ENCODE measurements at places on chromosomes 12 and 14.

GRCh38 chr12:54879579-54879978 is 25.3 kb downstream of the MUCL1 start:
- no peak for DNase-seq

DNA sequence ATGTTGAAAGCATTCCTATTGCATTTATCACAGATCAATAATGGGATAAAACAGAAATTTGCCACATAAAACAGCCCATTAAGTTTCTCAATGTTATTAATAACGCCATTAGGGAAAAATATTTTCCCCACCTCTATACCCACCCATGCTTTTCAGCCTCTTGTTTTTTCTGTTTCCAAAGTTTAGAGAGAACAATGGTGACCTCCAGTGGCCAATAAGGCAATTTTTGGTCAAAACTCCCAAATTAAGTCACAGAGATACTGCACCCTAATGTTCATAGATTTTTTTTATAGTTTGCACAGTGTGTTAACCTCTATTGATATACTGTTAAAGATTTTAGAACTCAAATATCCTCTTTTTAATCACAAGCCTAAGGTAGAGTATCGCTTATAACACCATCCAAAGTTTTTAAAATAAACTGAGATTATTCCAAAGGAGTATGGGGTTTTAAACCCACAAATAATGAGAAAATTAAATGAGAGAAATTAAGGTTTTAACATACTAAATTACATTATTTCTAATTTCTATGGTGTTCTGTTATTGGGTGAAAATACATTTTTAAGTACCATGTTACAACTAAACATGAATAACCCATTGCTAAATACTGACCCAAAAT is 184.7 kb upstream of the DCN start:
- no peak for DNase-seq

DNA sequence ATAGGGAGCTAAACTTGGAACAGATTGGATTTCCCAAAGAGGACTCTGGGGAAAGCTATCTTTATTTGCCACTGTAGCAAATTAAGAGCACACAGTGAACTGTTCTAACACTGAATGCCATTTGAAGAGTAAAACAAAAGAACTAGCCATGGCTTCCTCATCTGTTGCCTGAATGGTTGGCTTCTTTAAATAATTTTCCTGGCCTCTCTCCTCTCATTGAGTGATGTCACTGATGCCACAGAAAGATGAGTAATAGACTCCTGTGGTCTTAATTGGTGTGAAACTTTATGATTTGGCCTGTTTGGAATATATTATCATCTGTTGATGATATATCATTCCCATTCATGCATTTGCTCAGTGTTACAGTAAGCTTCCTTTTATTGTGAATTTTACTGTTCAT is 42.5 kb downstream of the WDR20 start:
- no peak for DNase-seq

DNA sequence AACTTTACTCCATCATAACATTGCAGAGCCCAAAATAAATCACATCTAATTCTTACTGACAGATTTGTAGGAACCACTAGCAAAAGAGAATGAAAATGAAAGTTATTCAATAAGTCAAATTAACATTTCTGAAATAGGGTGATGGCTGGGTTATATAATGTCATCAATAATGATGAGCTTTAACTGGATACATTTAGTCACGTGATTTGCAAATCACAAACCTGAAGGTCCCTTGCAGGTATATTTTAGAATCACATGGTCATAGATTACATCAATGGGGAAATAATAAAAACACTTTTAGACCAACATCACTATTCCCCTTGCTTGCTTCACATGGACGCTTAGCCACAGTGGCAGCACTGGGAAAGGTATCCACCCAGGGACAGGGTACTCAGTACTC is 86.7 kb downstream of the PRIMA1 start:
- DNase-seq = no peak

GRCh38 chr12:3622822-3623690 is 129.9 kb downstream of the CRACR2A start:
- DNase-seq = no peak

DNA sequence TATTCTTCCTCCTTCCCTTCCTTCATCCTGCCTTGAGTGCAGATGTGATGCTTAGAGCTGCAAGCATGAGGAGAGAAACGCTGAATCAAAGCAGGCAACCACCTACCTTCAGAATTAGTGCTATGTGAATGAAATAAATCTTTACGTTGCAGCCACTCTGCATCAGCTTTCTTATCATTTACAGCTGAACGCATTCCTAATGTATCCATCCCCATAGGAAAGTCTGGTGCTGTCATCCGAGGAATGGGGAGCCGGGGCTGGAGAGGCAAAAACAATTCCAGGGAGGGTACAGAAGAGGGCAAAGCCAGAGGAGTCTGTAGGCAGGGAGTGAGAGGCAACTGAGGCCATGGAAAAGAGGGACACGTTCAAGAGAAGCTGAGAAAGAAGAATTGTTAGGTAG is 90.0 kb downstream of the GCH1 start:
- no peak for DNase-seq
